ENCODE measurements at places on chromosomes 12 and 14.

- no peak for DNase-seq
These were observed 201.0 kb downstream of the KTN1 start for GRCh38 chr14:55781046-55781445.

DNA sequence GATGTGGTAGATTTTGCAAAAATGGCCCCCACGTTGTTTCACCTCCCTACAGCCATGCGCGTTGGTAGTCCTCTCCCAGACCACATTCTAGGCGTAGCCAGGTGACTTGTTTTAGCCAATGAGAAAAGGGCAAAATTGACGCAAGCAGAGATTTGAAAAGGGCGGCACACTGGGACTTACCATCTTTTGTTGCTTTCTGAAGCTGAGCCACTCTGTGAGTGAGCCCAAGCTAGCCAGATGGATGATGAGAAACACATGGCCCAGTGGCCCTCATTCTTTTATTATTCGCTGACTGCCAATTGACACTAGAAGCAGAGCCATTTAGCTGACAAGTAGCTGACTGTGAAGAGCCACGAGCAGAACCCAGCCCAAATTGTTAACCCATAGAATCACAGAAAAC is 142.0 kb upstream of the GZMB start:
- no peak for DNase-seq

- DNase-seq: no peak
These were observed 56.9 kb upstream of the E2F7 start for GRCh38 chr12:77122236-77122635.

DNA sequence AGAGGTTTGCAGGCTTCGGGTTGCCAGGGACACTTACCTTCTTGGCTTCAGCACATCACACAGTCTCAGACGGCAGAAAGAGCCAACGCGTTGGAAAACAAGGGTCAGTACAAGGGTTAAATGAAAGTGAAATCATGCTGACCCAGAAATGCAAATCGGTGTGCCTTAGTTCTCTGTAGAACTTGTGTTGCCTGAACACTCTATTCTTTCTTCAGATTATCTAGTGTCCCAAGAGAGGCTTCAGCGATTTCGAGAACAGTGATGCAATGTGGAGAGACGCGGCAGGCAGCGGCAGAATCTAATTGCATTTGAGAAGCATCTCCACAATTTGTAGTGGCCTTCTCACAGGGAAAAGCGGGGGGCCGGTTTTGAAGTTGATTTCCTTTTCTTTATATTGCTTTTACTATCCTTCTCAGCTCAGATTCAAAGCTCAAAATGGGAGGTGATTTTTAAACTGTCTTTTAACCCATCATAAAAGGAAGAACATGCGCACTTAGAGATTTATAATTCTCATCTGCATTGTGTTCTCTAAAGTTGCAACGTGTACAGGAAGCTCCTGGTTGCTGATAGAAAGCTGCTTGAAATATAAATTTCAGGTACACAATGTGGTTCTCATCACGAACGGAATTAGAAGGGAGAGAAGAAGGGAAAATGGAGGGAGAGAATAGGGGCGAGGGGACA is 67.8 kb upstream of the EGLN3 start:
- peak; percentile 19 for DNase-seq

DNA sequence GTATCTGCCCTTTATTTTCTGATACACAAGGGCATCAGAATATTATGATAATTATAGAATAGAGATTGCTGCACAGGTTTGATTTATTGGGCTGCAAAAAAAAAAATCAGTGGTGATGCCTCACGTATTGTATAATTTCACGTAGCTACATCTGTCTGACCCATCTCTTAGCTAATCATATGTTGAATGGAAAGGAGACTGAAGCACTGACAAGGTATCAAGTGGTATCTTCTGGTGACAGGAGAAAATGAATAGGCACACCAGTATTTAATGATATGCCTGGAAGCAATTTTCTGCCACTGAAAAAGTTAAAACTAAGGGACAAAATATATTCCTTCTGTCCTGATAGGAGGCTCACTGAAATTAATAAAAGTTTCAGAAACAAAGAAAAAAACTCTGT is 837.2 kb upstream of the FBXO33 start:
- no peak for DNase-seq

- no peak for DNase-seq
These were observed 30.8 kb downstream of the CACNA1C start for GRCh38 chr12:2083561-2083960.

GRCh38 chr12:66774929-66775328 is 96.1 kb upstream of the GRIP1 start:
- no peak for DNase-seq

DNA sequence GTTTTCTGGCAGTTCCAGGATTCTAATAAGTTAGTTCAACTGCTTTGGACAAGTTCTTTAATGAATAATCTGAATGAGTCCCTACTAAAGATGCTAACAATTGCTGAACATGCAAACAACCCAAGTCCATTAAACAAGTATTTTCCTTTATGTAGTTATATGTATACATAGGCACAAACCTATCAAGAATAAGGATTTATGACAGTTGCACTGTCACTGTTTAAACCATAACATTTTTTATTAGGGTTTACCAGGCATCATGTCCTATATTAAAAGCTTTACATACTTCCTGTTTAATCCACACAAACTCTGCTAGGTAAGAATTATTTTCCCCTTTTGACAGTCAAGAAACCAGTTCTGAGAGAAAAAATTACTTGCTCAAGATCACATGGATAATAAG is 31.9 kb upstream of the COCH start:
- no peak for DNase-seq

DNA sequence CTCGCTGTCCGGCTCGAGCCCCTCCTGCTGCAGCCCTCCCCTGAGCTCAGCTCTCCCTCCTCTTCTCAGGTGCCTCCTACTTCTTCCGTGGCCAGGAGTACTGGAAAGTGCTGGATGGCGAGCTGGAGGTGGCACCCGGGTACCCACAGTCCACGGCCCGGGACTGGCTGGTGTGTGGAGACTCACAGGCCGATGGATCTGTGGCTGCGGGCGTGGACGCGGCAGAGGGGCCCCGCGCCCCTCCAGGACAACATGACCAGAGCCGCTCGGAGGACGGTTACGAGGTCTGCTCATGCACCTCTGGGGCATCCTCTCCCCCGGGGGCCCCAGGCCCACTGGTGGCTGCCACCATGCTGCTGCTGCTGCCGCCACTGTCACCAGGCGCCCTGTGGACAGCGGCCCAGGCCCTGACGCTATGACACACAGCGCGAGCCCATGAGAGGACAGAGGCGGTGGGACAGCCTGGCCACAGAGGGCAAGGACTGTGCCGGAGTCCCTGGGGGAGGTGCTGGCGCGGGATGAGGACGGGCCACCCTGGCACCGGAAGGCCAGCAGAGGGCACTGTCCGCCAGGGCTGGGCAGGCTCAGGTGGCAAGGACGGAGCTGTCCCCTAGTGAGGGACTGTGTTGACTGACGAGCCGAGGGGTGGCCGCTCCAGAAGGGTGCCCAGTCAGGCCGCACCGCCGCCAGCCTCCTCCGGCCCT is 22.8 kb downstream of the MMP17 start:
- peak; percentile 26 for DNase-seq

DNA sequence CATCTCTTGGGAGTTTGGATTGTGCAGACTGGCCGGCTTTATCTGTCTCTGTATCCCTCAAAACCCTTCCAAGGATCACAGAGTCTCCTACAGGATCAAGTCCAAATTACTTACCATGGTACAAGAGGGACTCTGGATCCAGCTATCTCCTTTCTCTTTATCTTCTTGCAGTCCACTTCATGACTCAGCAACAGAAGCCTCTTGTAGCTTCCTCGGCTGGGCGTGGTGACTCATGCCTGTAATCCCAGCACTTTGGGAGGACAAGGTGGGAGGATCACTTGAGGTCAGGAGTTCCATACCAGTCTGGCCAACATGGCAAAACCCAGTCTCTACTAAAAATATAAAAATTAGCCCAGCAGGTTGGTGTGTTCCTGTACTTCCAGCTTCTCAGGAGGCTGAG is 189.7 kb downstream of the BCAT1 start:
- DNase-seq: no peak

GRCh38 chr14:69708586-69709560 is 58.1 kb upstream of the SRSF5 start:
- DNase-seq: no peak

DNA sequence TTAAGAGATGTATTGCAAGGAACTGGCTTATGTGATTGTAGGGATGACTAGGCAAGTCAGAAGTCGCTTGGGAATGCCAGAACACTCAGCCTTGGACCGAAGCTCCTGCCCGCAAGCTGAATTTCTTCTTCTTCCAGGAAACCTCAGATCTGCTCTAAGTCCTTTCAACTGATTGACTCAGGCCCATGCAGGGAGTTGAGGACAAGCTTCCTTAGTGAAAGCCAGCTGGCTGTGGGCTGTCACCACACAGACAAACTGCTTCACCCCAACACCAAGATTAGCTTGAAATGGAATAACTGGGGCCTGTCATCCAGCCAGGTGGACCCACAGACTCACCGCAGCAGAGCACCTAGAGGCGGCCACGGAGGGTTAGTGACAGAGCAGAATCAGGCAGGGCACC is 24.7 kb downstream of the BDKRB2 start:
- no peak for DNase-seq

GRCh38 chr12:116783525-116784237 is 45.6 kb downstream of the RNFT2 start:
- no peak for DNase-seq

GRCh38 chr14:100547633-100548294 is 39.5 kb downstream of the BEGAIN start:
- no peak for DNase-seq

DNA sequence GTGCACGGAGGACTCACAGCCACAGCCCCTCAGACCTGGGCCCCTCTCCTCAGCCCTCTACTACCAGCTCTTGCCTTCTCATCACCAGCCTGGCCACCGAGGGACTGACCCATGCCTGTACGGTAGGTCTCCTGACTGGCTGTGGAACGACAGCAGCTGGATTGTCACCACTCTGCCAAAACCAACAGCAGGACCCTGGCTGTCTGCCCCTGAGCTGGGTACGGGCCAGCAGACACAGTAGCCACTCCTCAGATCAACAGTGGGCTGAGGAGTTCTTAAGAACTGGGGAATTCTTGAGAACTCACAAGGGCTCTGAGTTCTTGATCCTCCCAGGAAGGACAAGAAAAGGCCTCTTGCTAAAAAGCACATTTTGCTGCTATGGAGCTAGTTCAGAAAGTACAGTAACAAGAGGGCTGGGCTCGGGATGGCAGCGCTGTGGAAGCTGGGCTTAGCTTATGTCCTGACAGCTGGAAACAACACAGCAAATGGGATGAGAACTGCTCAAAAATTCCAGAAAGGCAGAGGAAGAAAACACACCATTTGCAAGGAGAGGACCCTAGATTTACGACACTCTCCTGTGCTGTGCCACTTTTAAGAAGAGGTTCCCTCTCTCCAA is 176.4 kb downstream of the ANO2 start:
- DNase-seq: no peak

DNA sequence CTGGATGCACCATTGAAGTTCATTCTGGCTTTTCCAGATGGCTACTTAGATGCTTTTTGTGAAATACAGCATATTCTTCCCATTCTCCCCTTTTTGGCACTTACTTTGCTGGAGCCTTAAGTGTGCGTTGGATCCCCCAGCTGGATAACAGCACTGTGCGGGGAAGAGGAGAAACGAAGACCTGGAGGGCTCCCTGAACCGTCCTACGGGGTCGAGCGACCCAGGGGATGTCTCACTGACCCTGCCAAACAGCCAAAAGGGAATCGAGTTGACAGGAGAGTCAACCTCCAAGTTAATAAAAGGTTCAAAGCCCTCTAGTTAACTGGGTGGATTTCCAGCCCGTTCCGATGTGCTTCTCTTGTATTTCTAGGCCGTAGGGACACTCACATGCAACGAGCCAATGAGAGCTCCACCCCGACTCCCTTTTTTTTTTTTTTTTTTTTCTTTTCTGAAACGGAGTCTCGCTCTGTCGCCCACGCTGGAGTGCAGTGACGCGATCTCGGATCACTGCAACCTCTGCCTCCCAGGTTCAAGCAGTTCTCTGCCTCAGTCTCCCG is 1.0 kb upstream of the CAMKK2 start:
- DNase-seq: peak; percentile 44

DNA sequence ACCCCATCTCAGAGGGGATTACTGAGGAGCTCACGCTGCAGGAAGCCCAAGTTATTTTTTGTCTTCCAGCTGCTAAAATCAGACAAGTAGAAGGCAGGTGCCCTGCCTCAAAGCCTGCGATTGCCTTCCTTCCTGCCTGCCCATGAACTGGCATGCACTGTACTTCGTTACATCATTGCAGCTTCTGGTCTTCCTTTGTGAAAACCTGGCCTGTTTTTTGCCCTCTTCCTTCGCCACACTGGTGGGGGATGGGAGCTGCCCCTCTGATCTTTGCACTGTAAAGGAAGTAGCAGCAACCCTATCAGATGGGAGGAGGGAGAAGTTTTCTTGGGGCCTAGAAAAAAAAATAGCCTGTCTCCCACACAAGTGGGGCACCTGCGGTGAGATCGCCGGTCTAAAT is 1098.7 kb downstream of the BCL11B start:
- no peak for DNase-seq

DNA sequence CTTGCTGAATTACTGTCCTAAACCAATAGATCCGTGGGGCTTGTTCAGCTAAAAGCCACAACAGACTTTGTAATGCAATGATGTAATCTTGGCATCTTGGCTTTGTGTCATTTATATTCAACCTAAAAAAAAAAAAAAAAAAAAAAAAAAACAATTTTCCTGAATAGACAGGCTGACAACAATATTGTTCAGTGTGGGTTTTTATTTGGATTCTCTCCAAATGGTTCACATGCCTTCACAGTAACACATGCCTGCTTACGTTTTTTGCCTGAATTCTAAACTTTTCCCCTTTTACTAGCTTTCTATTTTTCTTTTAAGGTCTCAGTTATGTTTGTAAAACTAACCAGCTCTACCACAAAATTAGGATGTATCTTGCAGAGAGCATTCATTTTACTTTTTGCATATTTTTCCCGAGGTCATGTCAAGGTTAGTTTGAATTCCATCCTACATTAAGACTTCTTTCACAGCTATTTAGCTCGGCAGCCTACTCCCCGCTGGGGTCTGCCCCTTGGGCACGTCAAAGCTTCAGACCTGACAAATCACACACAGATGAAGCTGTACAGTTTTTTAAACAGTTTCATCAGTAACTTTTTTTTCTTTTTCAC is 213.7 kb upstream of the NPAS3 start:
- DNase-seq: no peak

GRCh38 chr12:99284161-99284560 is 363.4 kb upstream of the GARIN6 start:
- DNase-seq: no peak
